Activated CD4-positive, alpha-beta T cell treated with anti-CD3 and anti-CD28 coated beads, Interleukin-2, amount 50 U/mL, for 4 hours (primary cell): ENCODE measurements at places on chromosomes 1 and 21.

GRCh38 chr1:53946252-53947171, at the start of gene LRRC42:
TSS of gene LRRC42 (plus strand) at chr1:53946350. CDS start at chr1:53952000, 5,650 bp downstream.
- DNase-seq = peak; percentile 53

DNA sequence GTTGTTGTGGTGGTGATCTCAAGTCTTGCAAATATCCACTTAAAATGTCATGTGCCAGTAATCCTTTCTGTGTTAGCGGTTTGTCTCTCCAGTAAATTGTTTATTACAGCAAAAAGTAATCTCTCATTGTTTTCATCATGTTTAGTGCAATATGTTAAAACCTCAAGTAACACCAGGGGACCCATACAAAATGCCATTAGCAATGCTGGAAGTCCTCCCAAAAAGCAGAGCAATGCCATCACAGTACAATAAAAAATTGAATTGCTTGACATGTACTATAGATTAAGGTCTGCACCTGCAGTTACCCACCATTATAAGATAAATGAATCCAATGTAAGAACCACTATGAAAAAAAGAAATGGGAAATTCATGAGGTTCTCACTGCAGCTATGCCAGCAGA, 1606.5 kb downstream of the BRINP3 start:
- DNase-seq = no peak

DNA sequence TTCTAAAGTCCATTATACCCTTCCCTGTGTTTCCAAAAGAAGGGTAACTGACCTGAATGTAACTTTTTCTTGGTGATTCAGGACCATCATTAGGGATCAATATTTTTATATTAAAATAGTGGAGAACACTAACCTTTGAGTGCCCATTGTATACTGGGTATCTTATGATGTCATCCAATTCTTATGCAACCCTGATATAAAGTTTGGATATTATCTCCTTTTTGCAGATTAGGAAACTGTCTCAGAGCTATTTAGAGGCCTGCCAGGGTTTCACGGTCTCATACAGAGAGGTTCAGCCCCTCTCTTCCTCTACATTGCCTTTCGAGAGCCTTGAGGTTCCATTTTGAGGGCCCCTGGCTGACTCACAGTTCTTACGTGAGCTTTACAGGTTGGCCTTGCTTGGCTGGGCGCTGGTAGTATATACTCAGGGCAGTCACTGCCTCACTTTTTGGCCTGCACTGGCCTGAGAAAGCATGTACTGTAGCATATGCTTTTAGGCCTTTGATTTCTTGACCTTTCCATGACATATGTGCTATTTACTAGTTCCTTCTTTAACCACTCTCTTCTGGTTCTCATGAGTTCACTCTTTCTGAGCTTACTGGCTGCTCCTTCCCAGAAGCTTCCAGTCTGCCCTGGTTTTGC, 15.7 kb upstream of the FOXO6 start:
- no peak for DNase-seq

DNA sequence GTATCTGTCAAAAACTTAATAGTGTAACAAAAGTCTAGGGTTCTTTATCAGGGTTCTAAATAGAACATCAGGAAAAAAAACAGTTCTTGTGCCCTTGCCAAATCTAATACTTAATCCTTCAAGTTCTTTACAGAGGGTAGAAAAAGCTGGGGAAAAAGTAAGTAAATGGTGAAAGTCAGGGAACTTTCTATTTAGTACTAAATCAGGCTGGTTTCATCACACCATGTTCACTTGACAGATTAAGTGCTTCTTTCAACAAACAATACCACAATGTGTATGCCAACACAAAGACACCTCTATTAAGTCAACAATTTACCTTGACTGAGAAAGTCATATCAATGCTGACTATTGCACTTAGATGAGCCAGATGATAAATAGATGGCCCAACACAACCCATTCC, 9.7 kb downstream of the DBT start:
- no peak for DNase-seq

- no peak for DNase-seq
Observed at GRCh38 chr1:248416226-248416625, 13.4 kb downstream of the OR2T1 start.

- DNase-seq = no peak
Observed at GRCh38 chr1:46159516-46159915, 15.4 kb upstream of the TSPAN1 start.

DNA sequence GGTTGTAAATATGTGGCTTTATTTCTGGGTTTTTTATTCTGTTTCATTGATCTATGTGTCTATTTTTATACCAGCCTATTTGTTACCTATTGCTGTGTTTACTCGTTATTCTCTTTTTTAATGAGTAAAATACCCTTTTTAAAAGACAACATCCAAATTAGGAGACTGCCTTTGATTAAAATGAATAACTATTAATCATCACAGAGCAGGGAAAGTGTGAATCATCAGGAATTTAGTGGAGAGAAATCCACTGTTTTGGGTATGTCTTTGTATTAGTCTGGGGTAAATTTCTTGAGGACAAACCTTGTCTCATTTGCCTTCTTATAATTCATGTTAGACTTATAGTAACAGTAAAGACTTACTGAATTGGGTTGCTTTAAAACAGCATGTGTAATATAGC, 12.1 kb downstream of the DISC1 start:
- no peak for DNase-seq

GRCh38 chr1:232011961-232012360, 385.4 kb downstream of the DISC1 start:
- DNase-seq = no peak

DNA sequence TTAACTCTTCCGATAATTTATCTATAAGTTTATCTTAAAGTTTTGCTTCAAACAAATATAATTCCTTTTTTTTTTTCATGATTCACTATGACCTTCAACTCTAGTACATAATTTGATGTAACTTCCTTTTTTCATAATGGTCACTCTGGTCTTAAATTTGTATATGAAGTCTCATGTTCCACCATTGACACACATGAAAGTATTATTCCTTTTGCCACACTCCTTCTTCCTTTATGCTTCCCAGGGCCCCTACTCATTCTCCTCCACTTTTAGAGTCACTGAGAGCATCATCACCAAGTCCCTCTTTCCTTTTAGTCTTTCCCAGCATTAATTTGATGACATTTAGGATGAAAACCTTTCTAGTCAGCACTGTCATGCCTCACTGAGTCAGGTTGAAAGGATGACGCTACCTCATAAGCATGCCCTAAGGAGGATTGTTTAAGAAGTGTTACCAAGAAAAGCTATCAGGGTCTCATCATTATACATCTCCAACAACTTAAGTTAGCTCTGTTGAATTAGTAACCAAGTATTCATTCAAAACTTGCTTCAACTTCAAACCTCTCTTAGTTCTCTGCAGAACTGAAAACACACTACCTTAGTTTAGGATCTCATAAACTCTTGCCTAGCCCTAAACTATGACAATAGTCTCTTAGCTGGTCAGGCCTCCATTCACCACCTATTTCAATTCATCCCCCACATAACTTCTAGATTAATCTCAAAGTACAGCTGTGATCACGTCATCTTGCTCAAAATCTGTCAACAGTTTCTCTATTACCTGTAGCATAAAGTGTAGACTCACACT, 14.5 kb downstream of the AUNIP start:
- no peak for DNase-seq

DNA sequence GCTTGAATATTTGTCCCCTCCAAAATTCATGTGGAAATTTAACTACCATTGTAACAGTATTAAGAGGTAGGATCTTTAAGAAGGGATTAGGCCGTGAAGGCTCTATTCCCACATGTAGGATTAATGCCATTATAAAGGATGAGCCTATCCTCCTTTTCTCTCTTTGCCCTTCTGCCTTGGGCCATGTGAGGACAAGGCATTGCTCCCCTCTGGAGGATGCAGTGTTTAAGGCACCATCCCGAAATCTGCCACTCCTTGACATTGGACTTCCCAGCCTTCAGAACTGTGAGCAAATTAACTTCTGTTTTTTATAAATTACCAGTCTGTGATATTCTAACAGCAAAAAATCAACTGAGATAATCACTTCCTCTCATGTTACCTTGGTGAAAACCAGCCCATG, 124.4 kb downstream of the TOMM20 start:
- DNase-seq = no peak

GRCh38 chr1:54708385-54708784, 7.3 kb upstream of the TTC4 start:
- no peak for DNase-seq

- DNase-seq = no peak
Observed at GRCh38 chr1:116950517-116951199, 40.9 kb downstream of the PTGFRN start.

DNA sequence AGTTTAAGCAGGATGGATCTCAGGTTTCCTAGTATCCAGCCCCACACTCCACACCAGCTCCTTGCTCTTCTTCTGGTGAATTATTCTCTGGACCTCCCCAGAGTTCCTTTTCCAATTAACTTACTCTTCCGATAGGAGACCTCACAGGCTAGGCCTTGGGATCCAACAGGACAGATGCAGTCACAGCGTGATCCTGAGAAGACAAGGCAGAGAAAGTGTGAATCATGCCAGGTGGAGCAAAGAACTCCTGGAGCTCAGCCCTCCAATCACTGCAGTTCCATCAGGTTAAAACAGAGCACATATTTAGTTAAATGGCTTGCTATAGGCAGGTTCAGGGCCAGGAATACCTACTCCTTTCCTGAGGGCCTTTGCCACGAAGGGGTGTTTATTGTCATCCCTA, 34.1 kb downstream of the C8B start:
- no peak for DNase-seq

DNA sequence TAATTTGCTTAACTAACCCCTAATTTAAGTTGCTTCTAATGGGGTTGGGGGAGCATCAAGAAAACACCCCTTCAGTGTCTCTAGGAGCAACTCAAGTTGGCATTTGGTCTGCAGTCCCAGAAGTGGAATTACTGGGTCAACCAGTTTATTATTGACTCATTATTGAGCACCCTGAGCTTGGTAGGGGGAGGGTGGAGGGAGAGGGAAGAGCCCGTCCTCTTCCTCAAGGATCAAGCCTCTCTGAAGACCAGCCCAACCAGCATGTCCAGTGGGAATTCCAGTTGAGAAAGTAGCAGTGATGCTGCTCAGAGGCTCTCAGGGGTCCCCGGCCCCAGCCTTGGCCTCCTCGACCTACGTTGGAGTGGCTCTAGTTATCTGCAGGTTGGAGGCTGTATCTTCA, 2.1 kb upstream of the PLA2G2F start:
- no peak for DNase-seq

- no peak for DNase-seq
Observed at GRCh38 chr1:232655028-232655745, 25.3 kb upstream of the SIPA1L2 start.

DNA sequence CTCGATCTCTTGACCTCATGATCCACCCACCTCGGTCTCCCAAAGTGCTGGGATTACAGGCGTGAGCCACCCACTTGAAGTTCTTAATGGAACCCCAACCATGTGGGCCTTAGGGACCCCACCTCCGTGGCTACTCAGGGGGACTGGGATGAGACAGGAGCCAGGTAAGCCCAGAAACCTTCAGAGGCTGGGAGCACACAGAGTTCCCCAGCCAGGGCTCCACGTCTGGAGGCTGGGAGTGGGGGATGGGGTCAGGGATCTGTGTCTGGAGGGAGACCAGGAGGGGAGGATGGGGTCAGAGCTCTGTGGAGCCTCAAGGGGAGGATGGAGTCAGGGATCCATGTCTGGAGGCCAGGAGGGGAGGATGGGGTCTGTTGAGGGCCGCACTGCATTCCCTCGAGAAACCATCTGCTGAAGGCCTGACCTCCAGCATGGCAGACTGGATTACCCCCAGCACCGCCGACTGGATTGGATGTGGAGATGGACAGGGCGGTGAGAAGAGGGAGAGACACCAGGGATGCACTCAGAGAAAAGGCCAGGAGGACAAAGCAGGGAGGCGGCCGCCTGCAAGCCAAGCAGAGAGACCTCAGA, 2.1 kb upstream of the FTCD start:
- DNase-seq = no peak

DNA sequence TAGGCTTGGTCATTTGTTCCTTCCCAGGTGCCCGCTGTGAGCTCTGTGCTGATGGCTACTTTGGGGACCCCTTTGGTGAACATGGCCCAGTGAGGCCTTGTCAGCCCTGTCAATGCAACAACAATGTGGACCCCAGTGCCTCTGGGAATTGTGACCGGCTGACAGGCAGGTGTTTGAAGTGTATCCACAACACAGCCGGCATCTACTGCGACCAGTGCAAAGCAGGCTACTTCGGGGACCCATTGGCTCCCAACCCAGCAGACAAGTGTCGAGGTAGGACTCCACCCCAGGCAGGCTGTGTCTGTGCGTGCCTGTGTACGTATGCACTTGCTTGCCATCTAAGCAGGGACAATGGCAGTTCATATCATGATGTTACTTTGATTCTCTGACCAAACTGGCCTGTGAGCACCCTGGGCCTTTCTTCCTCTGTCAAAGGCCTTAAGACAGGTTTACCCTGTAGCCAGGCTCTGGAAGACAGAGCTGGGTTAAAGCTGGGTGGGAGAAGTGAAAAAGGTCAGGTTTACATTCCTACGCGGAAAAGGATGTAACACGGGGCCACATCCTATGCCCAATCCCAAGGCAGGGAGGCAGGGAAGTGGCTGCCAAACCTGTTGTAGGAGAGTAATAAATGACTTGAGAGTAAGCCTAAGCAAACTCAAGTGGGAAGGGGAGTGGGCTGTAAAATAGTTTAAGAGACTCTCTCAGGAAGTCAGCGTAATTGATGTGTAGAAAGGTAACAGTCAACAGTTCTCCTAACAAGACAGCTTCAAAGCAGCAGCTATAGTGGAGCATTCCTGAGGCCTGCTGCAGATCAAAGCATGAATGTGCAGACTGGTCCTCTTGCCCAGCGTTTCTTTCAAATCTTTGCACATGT, 42.5 kb downstream of the LAMC2 start:
- DNase-seq = no peak

DNA sequence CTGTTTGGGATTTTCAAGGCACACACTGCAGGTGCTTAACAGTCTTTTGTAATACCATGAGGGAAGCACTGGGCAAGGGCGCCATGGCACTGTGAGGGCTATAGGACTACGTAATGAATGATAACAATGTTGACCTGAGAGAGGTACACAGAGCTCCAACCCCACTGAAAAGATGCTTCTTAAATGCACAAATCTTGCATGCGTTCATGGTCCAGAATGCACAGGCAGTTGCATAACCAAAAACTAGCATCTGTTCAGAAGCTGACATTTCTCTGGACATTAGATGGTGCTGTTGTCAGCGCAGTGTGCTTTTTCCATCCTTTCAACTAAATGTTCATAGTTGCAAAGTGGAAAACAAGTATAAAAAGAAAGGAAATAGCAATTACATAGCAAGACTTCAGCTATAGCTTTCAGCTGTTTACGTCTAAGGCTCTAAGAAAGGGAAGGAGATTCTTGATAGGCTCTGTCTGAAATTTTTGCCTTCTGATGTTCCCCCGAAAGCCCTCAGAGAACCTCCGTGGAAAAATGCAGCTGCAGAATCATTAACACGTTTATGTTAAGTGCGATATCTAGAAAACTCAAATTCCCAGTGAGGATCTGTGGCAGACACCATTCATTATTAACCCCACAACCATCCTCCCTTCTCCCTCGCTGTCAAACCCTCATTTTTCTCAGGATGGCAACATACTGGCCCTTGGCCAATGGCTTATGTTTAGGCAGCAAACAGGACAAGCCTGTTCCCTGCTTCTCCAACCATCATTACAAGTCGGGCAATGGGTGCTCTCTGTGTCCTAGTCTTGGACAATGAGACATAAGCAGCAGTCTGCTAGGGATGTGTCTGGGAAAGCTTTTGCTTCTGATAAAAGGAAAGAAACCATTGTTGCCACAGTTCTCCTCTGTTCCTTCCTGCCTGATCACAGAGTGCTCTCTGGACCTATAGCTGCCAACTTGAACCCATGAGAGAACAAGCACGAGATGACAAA, 8.2 kb upstream of the TARBP1 start:
- no peak for DNase-seq

- DNase-seq = peak; percentile 97
Observed at GRCh38 chr1:6460301-6461050, 5.5 kb downstream of the TNFRSF25 start.
